Activated T-helper 1 cell treated with anti-CD3 and anti-CD28 coated beads, Interleukin-2, amount 50 U/mL, for 16 hours (primary cell): ENCODE measurements at places on chromosomes 7 and 10.

- no peak for DNase-seq
Measured at GRCh38 chr7:108149908-108150307, 19.7 kb upstream of the LAMB4 start.

DNA sequence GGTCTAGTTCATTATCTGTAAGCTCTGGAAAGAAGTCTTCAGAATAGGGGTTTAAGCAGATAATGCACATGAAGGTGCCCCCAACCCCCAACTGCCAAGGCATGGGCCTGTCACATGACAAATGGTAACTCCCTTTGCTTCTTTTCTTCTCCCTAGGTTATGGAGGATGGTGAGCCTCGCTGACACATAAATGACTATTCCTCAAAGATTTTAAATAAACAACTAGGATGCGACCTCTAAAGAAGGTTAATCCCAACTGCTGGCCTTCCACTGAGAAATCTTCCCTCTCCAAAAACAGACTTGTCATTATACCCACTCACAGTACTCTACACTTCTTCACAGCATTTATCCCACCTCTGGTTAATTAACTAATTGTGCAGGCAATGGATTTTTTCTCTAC, 75.7 kb upstream of the FAM133B start:
- no peak for DNase-seq

GRCh38 chr10:12322583-12323131, 26.7 kb upstream of the CAMK1D start:
- no peak for DNase-seq

DNA sequence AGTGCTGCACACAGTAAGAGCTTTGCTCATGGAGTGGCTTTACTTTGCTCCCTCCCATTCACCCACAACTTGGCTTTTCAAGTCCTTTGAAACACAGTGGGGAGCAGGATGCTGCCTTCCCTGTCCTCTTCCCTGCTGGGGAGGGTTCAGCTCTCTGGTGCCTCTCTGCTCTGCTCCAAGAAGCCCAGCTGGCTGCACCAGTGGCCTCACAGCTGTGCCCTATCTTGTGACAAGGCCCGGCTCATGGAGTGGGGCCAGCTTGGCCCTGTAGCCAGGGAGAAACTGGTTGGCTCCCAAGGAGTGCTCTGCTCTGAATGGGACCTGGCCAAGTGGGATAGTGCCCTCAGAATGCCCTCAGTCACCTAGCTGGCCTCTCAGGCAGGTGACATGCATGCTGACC, 212.3 kb upstream of the ZMIZ1 start:
- DNase-seq, result no peak

DNA sequence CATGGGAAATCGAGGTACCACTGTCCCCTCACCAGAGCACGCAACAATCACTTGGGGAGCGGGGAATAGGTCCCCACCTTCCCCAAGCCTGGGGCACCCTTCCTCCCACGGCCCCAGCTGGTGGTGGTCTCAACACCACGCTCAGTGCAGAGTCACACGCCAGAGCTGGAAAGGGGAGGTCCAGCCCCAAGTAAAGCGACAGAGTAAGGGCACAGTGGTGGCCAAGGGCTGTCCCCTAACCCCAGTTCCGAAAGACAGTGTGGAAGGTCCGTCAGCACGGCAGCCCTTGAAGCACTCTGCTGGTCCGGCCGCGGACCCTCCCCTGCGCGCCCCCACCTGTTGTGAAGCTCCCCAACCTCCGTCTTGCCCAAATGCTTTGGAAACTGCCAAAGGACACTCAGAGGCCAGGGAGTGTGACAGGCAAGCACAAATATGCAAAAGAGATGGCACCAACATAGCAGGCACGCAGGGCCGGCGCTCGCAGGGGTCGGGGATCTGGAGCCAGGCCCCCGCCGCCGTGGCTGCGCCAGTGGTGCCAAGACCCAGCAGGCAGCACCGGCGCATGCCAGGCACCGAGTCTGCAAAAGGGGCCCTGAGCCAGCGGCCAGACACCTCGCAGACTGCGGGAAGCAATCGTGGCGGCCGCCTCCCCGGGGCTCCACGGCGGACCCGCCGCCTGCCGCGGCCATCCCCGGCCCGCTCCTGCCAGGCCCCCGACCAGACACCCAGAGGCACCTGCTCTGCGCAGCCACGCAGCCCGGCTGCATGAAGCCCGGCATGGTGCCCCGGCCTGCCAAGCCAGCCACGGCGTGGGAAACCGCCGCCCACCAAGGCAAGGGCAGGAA, 51.6 kb upstream of the SRRM3 start:
- no peak for DNase-seq

DNA sequence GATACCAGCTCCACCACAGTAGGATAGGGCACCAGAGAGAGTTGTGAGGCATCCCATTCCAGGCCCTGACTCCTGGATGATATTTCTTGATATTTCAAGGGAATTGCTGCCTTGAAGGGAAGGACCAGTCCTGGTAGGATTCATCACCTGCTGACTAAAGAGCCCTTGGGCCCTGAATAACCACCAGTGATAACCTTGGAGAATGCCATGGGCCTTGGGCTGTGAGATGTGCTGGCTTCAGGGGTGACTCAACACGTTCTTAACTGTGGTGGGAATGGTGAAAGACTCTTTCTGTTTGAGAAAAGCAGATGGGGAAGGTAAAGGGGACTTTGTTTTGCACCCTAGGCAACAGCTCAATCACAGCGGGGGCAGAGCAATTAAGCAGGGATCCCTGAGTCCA, 21.4 kb upstream of the ASZ1 start:
- DNase-seq, result no peak
